ENCODE measurements at places on chromosomes 6 and 20. TPM values are rescaled to one million over a fixed set of nuclear protein-coding genes. Genes with fewer than 3 reads are reported as not detected.

DNA sequence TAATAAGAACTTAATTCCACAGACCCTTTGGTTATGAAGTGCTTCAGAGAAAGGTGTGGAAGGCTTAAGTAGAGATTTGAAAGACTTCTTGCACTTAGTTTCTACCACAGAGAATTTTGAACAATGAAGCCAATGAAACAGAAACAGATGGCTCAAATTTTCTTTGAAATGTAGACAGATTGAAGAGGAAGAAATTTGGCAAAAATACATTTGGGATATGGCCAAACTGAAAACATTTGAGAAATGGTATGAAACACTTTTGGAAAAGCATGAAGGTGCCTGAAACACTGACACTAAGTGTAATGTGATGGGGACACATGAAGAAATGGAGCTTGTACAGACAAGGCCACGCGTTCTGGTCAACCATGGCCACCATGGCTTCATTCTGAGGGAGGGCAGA lies 272.4 kb upstream of the EXOC2 start:
- DNase-seq, result no peak

GRCh38 chr20:23212011-23212410 lies 125.9 kb upstream of the CD93 start:
- DNase-seq, result no peak

- DNase-seq, result no peak
These were observed 122.6 kb downstream of the OPRM1 start for GRCh38 chr6:154161689-154162088.

DNA sequence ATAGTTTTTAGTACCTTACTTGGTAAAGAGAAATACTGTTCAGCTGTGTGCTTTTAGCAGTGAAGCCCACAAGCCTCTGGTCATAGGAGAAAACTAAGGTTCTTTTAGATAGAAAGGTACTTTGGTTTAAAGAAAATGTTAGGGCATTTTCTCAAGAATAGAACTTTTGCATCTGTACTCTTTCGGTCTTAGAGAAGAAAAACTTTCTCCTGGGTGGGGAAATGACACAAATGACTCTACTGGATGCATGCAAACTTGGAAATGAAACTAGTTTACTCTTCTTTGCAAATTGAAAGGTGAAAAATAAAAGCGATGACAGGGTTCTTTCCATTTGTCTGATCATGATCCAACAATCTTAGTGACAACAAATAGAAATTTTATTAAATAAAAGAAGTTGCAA lies 2.1 kb upstream of the TMEM217 start:
- no peak for DNase-seq

DNA sequence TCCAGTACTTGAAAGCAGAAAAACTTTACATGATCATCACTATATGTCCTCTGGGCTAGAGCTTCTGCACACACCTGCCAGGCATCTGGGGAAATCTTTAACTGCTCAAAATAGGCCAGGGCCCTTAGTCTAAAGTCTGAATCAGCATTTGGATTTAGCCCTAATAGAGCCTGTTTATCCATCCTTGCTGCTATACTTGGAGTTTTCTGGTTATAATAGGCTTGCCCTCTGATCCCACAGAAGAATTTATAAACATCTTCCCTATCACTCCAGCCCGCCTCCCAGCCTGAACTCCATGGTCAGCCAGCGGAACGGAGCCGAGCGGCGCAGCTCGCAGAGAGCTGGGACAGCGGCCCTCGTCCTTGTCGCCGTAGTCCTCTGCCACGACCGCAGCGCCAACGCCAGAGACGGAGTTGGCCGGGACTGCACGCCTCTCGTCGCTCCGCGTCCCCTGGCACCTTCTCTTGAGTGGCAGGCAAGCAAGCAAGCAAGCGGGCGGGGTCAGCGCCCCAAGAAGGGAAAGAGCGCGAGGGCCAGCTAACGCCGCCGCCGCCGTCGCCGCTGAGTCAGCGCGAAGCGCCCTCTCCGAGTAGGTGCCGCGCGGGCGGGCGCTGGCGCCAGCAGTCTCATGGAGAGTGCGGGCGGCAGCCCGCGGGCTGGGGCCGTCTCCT lies 25.4 kb upstream of the ASIP start:
- peak; percentile 82 for DNase-seq

- DNase-seq, result no peak
These were observed 261.9 kb downstream of the PHF3 start for GRCh38 chr6:63897459-63897858.

GRCh38 chr6:160221918-160222317 lies 36.7 kb downstream of the SLC22A2 start:
- DNase-seq, result no peak

DNA sequence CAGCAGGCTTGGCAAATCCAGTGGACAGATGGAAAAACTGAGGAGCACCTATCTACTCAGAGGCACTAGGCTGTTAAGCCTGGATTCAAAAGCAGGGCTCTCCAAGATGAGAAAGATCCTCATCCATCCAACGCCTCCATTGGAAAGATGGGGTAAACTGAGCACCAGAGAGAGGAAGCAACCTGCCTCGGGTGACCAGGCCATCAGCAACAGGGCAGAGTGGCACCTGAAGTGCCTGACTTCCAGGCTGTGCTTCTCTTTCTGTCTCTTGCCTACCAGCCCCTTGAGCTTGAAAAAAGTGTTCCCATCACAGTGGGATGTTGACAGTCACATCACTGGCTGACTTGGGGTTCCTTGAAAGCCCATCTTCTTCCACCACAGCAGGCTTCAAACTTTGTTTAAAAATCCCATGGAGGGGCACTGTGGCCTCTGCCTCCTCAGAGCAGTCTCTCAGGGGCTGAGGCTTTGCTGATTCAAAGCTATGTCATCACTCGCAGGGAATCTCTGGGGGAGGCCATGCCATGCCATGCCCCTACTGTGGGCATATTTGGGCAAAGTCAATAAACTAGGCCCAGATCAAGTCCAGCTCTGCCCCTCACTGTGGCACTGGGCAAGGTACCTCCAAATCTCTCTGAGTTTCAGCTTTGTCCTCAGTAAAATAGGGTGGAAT lies 44.8 kb upstream of the TGM2 start:
- DNase-seq, result no peak

DNA sequence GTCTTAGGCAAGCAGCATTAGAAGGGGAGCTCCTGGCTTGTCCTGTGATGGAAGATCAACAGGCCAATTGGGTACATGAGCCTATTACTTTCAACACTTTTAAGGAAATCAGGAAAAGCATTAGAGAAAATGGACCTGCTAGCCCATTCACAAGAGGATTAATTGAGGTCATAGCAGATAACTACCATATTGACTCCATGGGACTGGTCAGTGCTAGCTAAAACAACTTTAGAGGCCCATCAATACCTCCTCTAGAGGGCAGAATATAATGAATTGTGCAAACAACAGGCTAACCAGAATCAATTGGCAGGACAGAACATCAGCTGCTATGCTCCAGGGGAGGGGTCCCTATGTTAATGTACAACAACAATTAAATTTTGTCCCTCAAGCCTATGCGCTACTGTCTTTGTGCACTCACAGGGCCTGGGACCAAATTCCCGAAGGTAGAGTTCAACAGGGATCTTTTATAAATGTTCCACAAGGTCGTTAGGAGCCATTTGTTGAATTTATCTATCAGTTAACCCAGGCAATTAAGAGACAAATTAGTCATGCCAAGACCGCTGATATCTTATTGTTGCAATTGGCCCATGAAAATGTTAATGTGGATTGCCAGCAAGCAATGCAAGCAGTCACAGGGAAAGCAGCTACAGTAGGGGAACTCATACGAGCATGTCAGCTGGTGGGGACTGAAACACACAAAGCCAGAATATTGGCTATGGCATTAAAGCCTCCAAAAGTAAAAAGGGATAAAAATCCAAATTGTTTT lies 106.6 kb upstream of the BTN3A2 start:
- no peak for DNase-seq

GRCh38 chr6:27608916-27609883 lies 136.3 kb upstream of the ZNF184 start:
- peak; percentile 37 for DNase-seq

GRCh38 chr6:109236115-109237076 lies 141.1 kb downstream of the CEP57L1 start:
- no peak for DNase-seq

DNA sequence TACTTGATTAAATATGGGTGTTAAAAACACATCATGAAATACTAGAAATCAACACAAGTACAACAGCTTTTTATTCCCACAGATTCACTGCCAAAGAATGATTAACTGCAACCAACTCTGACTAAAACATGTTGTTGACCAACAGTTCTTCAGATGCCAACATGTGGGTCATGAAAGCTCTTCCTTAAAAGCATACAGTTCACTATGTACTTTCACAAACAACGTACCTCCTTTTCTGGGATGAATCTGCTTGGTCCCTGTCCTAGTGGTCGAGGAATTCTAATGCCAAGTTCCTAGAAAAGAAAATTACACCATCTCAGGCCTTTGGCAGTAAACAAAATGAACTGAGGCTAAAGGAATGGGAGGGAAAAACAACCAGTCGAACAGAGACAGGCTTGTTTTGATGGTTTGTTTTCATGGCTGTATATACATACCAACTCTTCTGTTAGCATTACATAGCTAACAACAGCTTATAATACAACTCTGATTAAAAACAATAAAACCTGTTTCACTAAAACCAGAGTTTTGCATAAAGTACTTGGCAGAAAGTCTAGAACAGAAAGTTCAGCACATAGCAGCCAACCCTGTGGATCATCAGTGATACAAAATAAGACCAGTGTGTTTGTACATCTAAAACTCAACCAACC lies 92.5 kb downstream of the SESN1 start:
- no peak for DNase-seq

- DNase-seq, result no peak
These were observed 65.0 kb upstream of the MAP3K4 start for GRCh38 chr6:160926281-160927276.

DNA sequence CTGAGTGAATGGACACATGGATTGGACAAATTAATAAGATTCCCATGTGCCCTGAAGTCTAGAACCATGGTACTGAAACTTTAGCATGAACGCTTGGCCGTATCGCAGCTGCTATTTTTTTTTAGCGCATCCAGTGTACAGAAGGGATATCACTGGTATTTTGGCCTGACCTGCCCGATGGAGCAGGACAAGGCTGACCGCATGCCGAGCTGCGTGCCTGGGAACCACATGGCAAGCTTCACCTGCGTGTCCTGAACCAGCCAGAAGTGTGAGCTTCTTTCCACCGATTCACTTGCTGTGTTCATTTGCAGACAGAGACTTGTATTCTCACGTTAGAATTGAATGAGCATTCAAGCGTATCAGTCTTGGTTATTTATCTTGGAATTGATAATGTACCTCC lies 145.7 kb downstream of the CDH4 start:
- no peak for DNase-seq

GRCh38 chr6:167568407-167569024 lies 243.6 kb downstream of the TTLL2 start:
- no peak for DNase-seq

- DNase-seq, result no peak
These were observed 20.6 kb downstream of the RBCK1 start for GRCh38 chr20:428658-429200.

- DNase-seq, result no peak
These were observed 552 bp upstream of the DEF6 start for GRCh38 chr6:35296931-35297600.

DNA sequence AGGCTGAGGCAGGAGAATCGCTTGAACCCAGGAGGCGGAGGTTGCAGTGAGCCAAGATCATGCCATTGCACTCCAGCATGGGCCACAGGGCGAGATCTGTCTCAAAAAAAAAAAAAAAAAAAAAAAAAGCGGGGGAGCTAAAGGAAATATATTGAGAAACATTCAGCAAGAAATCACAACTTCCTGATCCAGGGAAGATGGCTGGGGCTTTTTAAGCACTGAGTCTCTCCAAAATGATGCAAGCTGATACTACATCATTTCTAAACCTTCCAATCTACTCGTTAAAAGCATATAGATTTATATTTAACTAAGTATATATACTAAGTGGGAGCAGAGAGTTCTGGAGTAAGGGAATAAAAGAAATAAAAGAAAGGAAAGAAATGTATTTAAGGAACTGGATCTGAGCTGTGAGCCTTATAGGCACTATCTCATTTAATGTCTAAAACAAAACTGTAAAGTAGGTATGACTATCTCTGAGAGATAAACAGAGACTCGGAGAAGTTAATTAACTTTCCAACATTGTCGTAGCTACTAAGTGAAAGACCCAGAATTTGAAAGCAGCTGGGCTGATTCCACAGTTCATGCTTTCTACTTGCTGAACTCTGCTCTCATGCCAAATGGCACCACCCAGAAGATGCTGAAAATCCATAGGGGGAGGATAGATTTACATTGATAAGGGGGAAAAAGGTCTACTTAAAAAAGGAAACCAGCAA lies 215.0 kb upstream of the MARCKS start:
- DNase-seq, result no peak

DNA sequence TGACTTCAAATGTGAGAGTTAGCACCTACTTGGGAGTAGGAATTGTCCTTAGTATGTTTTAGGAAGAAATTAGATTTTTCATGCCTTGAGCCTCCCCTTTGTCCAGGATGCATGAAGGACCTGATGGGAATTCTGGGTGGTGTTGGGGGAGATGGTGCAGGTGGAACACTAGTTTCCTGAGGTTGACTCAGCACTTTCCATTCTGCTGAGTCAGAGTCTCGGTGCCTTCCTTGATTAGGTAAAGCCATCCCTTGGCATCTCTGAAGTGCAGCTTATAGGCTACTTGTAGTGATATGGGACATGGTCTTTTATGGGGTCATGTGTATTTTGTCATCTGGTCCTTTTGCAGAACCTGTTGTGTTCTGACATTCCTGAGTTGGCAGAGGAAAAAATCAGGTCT lies 105.3 kb downstream of the PHACTR3 start:
- DNase-seq, result no peak

- DNase-seq, result peak; percentile 15
These were observed 6.5 kb downstream of the CEP162 start for GRCh38 chr6:84220809-84221409.

- DNase-seq, result no peak
These were observed 83.5 kb downstream of the ASXL1 start for GRCh38 chr20:32441638-32442037.

GRCh38 chr20:10653599-10654249 lies 20.1 kb downstream of the JAG1 start:
- DNase-seq, result no peak

DNA sequence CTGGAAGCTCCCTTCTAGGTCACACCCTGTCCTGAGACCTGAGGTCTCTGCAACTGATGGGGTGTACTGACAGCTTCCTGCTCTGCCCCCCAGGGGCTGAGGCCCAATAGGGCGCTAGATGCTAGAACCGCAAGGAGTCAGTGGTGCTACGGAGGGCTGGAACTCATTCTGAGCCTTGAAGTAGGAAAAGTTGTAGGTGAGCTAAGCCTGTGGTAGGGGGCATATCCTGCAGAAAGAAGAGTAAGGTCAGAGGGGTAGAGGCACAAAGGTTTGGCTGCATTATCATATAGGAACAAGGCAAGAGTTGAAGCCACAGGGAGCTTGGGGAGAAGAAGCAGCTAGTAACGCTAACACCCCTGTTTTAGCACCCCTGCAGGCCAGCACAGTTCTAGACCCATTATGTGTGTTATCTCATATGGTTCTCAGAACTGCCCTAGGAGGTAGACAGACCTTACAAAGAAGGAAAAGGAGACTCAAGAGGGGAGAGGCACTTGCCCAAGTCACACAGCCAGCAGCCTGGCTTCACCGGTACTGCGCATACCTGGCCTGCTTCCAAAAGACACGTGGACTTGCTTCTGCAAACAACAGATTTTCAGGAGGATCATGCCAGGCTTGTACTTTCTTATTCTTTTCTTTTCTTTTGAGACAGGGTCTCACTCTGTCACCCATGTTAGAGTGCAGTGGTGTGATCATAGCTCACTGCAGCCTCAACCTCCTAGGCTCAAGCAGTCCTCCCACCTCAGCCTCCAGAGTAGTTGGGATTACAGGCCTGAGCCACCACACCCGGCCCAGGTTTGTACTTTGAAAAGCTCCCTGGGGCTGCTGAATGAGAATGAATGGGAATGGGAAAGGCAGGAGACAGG lies 156.1 kb downstream of the MRPL14 start:
- DNase-seq, result no peak

The MCCD1 gene
- total RNA-seq, result not detected

The GTSF1L gene
- total RNA-seq, result 0.40 TPM

The GATA5 gene
- total RNA-seq, result not detected

The EZR gene
- 163 TPM for total RNA-seq

The PROKR2 gene
- 0.66 TPM for total RNA-seq

Data from spinal cord (tissue), 10 donors.